HCEC 1CT (cell line): ENCODE measurements at places on chromosomes 11 and 22.

DNA sequence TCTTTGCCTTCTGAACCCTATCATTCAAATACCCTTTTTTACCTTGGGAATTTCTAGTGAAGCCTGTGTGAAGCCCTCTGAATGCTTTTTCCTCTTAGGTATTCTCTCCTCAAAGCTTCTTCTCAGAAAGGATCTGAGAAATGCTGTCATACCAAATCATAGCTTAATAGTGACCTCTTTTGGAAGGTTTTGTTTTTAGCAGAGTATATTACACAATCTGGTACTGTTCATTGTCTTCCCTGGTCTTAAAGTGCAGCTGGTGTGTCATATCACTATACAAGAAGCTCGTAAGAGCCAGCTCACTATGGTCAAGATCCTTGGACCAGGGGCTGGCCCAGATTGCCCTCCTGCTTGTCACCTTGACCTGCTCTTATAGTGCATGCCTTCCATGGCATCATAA, 204.4 kb upstream of the ANO5 start:
- no peak for DNase-seq

DNA sequence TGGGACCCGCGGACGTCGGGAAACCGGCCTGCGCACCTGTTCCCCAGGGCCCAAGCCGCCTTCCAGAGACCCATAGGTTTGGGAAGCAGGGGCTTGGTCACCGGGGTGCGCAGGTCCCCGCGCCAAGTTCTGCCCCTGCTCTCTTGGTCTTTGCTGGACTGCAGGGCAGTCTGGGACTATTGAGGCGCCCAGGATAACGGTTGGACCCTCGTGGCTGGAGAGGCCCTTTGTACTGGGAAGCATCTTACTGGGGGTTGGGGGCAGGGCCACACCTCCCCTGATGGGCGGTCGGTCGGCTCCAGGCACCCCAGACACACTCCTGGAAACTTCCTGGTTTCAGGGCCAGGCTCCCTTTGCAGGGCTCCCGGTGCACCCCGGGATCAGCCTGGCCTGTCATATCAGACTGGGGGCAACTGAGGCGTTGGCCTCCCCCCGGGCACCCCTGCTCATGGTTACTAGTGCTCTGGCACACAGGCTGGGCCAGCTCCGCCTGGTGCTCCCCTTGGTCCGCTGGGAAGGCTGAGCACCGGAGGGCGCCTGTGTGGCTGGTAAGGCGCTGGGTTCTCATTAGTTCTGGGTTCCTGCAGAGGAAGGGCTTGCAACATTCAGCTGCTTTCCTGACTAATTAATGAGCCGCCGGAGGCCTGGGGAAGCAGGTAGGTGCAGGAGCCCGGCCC, 1250.5 kb downstream of the BRD1 start:
- DNase-seq = no peak

DNA sequence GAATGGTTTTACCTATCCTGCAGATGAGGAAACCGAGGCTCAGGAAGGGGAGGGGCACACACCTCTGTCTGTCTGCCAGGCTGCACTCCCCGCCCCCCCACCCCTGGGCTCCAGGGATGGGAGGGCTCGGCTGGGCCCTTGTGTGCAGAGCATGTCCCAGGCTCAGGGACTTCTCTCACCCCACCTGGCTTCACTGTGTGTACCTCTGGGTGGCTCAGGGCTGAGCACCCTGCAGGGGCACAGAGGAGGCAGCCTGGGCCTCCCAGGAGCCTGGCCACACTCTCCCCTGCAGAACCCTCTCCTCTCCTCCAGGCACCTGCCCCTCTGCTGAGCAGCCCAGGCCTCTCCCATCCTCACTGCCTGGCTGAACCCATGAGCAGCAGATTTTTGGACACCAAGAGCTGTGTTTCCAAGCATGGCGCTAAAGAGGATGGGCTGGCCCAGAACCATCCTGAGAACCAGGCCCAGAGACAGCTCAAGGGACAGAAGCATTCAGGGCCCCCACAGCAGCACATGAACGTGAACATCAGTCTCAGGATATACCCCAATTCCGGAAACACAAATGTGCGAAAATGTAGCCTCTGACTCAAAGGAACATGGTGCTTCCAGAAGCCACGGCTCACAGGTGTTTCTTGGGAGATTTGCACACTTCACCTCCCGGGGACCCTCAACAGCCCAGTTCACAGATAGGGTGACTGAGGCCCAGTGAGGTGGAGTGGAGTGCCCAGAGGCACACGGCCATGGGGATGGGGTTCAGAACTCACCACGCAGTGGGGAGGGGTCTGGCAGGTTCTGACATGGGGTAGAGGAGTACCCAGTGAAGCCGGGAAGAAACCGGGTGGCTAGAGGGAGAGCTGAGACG, 10.5 kb downstream of the EMID1 start:
- DNase-seq = no peak

DNA sequence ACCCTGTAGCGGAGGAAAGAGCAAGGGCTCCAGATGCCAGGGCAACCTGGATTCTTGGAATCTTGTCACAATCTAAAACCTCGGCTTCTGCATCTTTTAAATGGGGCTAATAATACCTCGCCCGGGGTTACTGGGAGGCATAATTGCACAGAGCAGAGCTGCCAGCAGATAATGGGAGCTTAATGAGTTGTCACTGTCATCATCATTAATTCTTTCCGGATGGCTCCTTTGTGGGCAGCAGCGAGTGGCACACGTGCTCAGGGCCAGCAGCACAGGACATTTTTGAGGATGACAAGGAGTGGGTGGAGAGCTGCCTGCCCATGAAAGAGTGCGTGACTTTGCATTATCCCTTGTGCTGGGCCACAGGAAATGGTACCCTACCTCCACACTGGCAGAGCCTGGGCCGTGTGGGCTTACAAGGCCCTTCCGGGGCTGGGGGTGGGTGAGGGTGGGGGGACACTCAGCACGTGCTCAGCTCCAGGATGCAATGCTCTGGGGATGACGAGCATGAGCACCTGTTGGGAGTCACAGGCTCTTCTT, 5.7 kb downstream of the PDGFB start:
- DNase-seq = no peak

DNA sequence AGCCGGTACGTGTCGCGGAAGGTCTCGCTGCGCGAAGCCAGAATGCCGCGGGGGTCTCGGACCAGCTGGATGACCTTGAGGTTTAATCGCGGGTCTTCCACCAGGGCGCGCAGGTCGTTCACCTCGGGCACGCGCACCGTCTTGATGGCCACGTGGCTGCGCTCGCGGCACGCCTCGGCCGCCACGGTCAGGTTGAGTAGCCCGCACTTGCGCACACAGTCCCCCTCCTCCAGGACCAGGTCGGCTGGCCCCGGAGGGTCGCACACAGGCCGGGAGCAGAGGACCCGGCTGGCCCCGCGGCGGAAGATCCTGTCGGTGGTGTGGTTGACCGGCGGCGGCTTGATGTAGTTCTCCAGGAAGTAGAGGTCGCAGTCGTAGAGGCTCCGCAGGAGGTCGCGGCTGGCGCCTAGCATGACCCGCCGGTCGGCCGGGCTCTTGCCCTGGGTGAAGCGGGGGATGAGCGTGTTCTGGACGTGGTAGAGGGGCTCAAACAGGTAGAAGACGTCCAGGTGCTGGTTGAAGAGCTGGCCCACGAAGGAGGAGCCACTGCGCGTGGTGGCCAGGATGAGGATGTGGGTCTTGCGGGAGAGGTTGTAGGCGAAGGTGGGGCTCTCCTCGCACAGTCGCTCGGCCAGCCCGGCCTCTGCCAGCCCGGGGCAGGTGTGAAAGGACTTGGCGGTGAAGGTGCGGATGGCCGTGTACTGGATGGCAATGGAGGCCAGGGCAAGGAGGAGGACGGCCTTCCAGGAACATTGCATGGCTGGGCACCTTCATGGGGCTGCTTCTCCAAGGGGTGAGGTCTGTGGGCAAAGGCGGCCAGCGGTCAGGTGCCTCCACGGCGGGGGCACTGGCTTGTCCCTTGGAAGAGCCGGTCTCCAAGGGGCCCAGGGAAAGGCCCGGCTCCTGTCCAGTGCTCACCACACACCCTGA, 15.0 kb downstream of the CHST1 start:
- no peak for DNase-seq

- peak; percentile 17 for DNase-seq
These were observed 85.5 kb downstream of the DGCR2 start for GRCh38 chr22:19036523-19037273.

- DNase-seq = no peak
These were observed 177.8 kb upstream of the NARS2 start for GRCh38 chr11:78752494-78752893.

- no peak for DNase-seq
These were observed 192.3 kb downstream of the KIRREL3 start for GRCh38 chr11:126808296-126808695.

DNA sequence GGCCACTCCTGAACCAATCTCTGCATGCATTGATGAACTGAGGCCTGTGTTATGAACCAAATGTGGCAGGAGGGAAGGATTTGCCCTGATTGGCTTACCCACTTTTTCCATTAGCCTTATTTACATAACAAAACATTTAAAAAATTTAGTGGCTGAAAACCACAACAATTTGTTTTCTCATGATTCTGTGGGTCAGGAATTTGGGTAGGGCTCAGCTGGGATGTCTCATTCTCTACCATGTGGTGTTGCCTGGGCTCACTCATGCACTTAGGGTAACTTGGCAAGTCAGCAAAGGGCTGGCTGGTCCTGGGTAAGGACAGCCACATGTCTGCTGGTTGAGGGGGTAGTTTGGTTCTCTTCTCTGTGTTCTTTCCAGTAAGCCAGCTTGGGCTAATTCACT, 35.1 kb upstream of the CYP2R1 start:
- peak; percentile 52 for DNase-seq

GRCh38 chr11:1479006-1479677, 7.4 kb downstream of the MOB2 start:
- no peak for DNase-seq

- DNase-seq = no peak
These were observed 51.0 kb downstream of the MAPK1 start for GRCh38 chr22:21816472-21816786.

DNA sequence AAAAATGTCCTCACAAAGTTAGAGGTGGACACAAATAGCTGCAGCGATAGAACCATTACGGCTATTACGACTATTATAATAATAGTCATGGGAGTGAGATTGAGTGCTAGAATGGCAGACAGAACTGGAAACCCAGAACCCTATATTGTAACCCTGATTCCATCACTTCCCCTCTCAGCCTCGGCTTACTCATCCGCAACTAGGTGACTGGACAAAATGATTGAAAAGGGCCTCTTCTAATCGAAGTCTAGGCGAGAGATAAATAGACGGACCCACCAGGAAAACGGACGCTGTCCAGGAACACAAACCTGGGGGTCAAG, 629 bp downstream of the PSMA1 start:
- DNase-seq = peak; percentile 45

GRCh38 chr22:19466848-19467752, 11.9 kb downstream of the UFD1 start:
- DNase-seq = no peak

DNA sequence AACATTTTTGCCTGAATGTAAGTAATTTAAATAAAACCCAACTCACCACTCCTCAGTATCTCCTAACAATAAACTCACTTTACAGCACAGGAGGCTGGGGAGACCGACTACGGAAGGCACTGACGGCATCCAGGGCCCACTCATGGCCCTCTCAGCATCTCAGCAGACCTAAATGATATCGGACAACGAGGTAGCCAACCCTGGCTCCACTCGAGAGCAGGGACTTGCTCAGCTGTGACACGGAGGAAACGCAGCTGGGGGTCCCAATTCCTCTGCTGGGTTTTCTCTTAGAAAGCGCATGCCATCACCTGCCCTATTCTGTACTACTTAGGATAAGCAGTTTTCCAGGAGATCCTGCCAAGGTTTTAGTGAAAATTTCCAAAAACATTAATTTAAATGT, 109.1 kb upstream of the BID start:
- no peak for DNase-seq

DNA sequence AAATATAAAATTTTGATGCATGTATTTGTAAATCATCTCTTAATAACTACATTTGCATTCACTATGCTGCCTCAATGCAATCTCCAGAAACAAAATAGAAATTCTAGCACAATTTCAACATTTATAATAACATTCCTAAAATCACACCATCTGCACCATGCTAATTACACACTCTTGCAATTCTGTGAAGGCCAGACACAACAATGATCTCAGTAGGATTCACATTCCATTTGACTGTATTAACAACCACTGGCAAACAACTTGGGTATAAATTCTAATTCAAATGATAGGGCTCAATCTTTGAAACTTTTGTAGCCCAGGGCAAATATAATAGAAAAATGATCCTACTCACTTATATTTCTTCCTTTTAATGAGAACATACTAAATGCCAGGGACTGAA, 25.9 kb downstream of the RAB6A start:
- no peak for DNase-seq

- no peak for DNase-seq
These were observed 131.1 kb downstream of the CRYBB2 start for GRCh38 chr22:25350551-25350971.

DNA sequence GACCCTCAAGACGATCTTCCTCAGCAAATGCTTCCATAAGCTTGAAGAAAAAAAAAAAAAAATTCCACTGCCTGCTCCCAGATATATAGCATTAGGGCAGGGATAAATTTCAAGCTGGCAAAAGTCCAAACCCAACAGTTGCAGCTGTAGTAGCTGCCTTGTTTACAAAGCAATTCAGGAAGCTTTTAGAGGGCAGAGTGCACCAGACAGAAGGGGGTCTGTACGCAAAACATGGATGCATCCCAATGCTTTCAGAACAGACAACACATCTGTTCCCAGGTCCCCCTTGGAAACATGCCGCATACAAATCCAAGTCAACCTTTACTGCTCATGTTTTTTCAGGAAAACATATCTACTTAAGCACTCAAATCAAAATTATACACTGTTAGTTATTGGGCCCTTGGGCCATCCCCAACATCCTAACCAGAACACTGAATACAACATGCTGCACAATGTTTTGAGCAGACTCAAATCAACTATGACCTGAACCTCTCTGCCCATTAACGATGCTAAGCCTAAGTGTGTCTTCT, 94.5 kb downstream of the CADM1 start:
- no peak for DNase-seq

- no peak for DNase-seq
These were observed 114.0 kb downstream of the GRIK4 start for GRCh38 chr11:120625565-120625964.

DNA sequence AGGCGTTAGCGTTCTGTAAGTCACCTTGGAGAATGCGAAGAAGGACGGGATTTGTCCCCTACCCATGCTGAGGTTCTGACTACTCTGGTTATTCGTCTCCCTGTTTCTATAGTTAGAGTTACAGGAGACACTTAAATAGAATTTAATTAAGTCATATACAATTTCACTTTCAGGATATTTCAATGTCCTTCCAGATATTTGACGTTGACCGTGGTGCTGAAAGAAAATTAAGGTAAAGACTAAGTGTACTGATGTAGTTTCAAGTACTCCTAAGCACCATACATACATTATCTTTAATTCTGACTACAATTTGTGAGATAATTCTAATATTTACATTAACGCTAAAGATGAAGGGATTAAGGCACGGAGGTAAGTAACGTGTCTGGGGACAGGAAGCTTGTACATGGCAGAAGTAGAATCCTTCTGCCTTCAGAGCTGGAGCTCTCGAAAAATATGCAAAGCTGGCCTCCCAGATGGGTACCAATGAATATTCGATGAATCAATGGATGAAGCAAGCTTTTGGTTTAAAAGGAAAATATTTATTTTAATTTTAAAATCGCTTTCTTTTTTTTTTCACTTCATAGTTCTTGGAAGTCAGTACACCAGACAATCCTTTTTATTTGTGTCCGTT, 539 bp upstream of the SLC36A4 start:
- DNase-seq = peak; percentile 39
